ENCODE measurements at places on chromosomes 16 and 17.

DNA sequence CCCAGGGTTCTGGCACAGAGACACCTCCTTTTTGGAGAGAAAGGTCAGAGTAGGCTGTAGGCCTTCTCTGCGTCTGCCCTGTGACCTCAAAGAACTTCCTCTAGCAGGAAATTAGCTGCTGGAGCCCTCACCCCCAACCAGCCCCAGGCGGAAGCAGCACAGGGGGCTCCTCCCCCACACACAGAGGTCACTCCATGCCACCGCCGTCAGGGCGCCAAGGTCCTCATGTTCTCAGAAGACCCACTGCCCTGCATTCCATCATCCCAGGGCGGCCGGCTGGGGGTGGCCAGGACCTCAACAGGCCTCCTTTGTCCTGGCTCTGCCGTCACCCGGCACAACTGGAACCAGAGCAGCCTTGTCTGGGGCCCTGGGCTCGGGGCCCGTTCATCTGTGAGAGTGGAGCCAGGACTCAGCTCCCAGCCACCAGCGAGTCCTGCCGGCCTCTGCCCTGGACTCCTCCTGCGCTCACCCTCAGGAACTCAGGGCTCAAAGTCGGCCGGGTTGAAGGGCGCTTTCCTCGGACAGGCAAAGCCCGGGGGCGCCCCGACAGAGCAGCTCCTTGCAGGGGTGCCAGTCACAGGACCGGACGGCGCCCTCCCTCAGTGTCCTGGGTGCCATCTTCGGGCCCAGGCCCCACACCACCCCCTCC, 1.2 kb downstream of the TMC6 start:
- peak; percentile 28 for DNase-seq

- no peak for DNase-seq
These were observed 929 bp downstream of the TMEM11 start for GRCh38 chr17:21212826-21213637.

DNA sequence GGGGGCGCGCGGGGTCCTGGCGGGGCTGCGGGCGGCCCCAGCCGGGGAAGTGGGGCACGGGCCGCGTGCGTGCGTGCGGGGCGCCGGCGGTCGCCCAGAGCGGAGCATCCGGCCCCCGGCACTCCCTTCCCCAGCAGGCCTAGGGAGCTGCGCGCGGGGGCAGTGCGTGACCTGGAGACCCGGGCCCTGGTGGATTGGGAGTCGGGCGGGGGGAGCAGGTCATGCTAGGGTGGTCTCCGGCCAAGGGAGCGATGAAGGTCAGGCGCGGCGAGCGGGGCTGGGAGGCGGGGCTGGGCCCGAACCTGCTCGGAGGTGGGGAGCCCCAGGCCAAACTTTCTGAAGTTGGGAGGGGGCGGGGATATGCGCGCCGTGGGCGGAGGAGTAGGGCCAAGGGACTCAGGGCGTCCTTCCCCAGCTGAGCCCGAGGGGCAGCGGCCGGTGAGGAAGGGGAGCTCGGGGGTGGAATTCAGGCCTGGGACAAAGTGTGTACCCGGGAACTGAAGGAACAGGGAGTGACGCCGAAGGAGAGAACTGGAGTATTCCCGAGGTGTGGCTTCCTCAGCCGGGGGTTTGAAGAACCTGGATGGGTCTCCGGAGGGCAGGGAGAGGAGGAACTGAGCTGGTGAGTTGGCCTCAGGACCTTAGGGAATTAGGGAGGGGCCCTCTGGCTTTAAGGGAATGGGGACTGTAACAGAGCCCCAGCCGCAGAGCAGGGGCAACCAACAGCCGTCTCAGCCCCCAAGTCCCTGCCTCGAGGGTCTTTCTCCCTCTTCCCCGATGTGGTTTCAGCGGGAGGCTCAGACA, 589 bp downstream of the XYLT2 start:
- no peak for DNase-seq

DNA sequence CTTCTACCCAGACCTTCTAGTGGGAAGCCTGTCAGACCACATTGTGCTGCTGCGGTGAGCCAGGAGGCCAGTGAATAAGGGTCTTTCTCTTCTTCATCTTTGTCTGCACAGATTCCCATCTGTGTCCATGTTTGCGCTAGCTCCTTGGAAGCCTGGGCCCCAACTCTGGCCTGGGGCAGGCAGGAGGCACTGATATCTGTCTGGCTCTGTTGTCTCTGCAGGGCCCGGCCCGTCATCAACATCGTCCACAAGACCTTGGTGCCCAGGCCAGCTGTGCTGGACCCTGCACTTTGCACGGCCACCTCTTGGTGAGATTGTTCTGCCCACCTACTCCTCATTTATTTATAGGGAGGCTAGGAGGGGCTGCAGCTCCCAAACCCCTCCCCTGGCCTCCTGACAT, 18.3 kb downstream of the ITGA3 start:
- DNase-seq: no peak

GRCh38 chr16:49674351-49674851, 181.5 kb downstream of the ZNF423 start:
- DNase-seq: no peak

- no peak for DNase-seq
These were observed 200.5 kb upstream of the ASIC2 start for GRCh38 chr17:33493566-33493965.

- DNase-seq: no peak
These were observed 304.2 kb upstream of the TNRC6C start for GRCh38 chr17:77654296-77654695.

DNA sequence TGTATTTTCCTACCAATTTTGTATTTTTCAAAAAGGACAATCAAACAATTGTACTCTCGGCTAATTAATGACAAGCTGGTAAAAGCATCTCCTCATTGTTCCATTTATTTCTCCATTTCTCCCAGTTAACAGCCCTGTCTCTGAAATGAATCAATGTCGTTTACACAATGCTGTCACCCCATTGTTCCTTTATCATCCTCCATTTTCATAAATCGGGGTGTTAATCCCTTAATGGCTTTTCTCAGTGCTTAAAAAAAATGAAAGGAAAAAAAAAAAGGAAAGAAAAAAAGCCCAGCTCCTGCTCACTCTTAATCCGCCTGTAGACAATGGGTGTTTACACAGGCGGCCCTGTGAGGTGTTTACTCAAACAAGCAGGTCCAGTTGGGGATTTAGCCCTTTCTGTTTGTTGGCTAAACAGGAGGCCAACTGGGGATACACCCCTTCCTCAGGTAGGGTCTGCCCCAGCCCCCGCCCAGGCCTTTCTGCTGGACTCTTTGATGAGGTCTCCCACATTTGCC, 86.8 kb upstream of the SALL1 start:
- no peak for DNase-seq

DNA sequence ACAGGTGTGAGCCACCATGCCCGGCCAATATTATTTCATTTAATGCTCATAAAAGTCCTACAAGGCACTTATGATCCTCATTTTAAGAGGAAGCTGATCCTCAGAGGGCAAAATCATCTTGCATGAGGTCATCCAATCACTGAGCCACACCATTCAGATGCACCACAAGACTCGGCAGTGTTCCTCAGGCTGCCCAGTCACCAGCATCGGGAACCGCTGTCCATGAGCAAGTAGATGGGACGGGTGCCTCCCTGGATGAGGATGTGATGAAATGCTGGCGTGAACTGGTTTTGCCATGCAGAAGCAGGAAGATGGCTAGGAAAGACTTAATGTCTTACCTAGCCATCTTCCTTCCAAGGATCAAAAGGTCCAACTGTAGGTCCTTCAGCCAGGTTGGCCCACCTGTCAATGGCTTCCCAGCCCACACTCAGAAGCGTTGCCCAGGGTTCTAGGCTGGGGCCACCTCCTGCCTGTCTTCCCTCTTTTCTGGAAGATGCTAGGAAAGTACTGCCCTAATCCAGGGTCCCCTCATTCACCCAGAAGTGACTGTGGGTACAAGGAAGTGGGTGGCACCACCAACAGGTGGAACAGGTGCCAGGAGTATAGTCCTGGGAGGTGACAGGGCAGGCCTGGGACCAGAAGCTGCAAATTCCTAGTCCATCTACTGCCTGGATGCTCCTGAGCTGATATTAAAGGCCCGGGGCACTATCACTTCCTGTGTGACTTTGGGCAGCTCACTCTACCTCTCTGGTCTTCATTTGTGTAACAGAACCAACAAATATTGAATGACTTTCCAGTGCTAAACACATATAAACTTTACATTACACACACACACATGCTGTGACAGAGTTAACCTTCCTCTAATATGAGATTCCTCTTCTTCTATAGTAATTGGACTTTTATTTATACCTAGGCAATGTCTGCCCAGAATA, 32.2 kb upstream of the CRYBA1 start:
- no peak for DNase-seq

DNA sequence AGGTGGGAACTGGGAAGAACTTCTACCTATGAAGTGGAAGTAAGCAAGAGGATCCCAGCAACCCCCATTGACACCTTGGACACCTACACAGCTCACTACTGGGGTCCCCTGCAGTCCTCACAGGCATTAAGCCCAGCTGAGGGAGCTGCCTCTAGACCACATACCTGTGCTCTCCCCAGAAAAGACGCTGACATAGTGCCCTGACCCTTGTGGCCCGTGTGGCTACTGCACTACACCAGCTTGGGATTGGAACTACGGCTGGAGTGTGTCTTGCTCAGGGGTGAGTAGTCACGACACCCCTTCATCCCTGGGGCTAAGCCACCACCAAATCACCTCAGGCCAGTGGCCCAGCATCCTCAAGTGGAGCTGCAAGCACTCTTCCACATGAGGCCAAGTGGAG, 54.2 kb upstream of the NSRP1 start:
- no peak for DNase-seq

DNA sequence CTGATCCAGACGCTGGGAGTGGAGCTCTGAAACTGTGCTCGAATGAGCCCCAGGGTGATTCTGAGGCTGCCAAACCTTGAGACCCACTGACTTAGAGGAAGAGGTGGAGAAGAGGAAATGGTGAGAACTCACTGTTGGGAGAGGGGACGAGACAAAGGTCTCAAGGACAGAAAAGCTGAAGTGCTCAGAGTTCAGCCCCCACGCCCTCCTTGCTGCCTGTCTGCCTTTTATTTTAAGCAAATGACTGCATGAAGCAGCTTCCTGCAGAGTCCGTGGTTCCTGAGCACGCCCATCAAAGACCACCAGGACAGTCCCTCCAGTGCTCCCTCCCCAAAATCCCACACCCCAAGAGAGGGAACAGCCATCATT, 20.4 kb downstream of the COTL1 start:
- DNase-seq: no peak

- no peak for DNase-seq
These were observed 7.5 kb upstream of the RASD1 start for GRCh38 chr17:17503566-17504130.

DNA sequence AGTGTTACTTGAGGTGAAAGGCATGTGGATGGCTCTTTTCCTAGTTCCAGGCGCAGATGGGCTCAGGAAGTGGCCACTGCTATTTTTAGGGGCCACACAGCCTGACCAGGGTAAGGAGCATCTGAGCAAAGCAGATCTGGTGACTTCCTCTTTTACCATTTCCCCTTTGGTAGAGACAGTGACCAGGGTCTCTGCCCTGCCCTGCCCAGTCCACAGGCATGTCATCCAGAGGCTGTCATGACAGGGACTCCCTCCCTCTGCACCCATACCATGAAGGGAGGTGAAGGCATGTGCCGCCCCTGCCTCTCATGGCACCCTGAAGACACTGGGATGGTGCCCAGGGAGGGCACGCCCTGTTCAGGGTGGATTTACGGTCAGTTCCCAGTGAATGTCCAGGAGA, 2.2 kb downstream of the PLA2G15 start:
- no peak for DNase-seq

DNA sequence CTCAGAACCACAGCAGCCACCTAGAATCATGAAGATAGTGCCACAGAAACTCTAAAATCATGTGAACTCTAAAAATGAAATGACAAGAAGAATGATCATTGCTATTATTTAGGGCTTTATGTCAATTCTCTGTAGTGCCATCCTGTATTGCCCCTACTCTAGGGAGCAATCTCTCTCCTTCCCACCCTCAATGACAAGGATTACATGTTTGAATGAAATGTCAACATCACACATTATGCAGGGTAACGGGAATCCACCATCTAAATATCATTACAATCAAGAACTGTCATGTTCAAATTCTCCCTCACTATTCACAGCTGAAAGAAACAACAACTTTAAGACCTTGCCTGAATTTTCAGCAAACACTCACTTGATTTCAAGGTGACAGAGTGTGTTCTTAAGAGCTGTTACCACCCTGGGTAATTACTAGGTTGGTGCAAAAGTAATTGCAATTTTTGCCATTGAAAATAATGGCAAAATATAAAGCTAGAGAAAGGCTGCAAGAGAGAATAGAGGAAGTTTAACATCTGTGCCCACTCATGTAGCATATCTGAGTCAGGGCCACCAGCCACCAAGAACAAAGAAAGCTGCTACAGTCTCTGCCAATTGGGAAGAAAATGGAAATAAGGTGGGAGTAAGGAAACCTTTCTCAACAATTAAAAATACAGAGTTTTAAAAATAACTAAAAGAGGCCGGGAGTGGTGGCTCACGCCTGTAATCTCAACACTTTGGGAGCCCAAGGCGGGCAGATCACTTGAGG, 112.8 kb upstream of the PSMD7 start:
- DNase-seq: no peak

DNA sequence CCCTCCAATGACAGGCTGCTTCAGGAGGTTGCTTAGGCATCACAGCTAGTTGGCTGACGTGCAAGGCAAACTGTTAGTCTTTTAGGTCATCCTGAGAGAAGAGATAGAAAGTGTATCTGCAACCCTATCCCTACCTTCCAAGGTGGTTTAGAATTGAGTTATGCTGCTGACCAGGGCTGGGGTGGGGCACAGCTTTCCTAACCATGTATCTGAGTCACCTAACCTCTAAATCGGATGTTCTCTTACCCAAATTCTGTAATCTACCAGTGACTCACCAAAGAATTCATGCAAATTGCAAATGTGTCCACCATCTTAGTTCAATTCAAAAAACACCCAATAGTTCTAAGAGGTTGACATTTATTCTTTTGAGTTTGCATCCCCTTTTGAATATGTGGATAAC, 107.2 kb upstream of the DYNLRB2 start:
- no peak for DNase-seq

GRCh38 chr17:38451030-38451839, 23.0 kb downstream of the ARHGAP23 start:
- no peak for DNase-seq

DNA sequence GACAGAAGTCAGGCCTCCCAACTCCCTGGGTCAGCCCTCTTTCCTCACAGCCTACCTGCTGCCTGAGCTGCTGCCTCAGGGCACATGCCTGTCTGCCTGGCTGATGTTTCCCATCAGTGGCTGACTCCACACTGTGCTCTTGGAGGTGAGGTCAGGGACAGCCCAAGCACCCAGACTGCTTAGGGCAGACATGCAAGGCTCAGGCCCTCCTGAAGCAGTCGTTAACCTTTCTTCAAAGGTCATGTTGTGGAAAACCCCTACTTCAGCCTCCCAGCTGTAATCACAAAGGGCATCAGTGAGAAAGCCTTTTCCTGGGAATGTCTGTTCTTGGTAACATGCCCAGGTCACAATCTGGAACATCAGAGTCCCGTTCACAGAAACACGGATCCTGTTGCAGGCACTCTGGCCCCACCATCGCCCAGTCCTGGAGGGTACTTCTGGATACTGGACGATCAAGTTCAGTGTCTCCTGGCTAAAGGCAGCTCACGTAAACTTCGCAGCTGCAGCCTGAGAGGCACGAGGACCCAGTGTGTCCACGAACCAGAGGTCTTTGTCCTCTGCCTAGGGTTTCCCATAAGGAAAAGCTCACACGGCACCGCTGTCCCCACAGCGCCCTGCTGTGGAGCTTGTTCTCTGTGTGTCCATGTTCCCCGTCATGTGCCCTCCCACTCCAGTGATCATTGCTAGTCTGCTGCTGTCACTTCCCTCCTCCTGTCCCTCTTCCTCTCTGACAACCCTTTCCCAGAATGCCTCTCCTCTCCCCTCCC, 54.9 kb downstream of the GNAO1 start:
- no peak for DNase-seq

GRCh38 chr17:65509032-65509431, 52.4 kb downstream of the AXIN2 start:
- DNase-seq: no peak

GRCh38 chr17:42518755-42519545, 17.1 kb upstream of the NAGLU start:
- no peak for DNase-seq
